ENCODE measurements at places on chromosomes 1 and 21. TPM values are rescaled to one million over a fixed set of nuclear protein-coding genes. Genes with fewer than 3 reads are reported as not detected.

PRAMEF13 gene
- total RNA-seq = not detected

IQGAP3 gene
- total RNA-seq = 1.3 TPM

HUNK gene
- total RNA-seq = under 0.01 TPM

BCAR3 gene
- total RNA-seq = 34.4 TPM

CCDC185 gene
- total RNA-seq = not detected

KLHDC9 gene
- total RNA-seq = 3.0 TPM

CD5L gene
- total RNA-seq = not detected

CLCA4 gene
- total RNA-seq = not detected

CSRP1 gene
- total RNA-seq = 158 TPM

TMEM200B gene
- 17.7 TPM for total RNA-seq

APOBEC4 gene
- total RNA-seq = not detected

KCND3 gene
- 2.3 TPM for total RNA-seq

VPS13D gene
- total RNA-seq = 40.0 TPM

SPTA1 gene
- total RNA-seq = 0.17 TPM

RAP1GAP gene
- 0.26 TPM for total RNA-seq

NMNAT2 gene
- under 0.01 TPM for total RNA-seq

SERINC2 gene
- 6.7 TPM for total RNA-seq

CCDC30 gene
- 1.3 TPM for total RNA-seq

GBP3 gene
- total RNA-seq = 44.9 TPM

Measured in fibroblast of lung (primary cell).